ENCODE measurements at places on chromosomes 4 and X. TPM values are rescaled to one million over a fixed set of nuclear protein-coding genes. Genes with fewer than 3 reads are reported as not detected.

GRCh38 chr4:113212613-113213012 is 163.2 kb downstream of the ANK2 start:
- DNase-seq = no peak

GRCh38 chr4:69126024-69126423 is 29.8 kb downstream of the UGT2B7 start:
- no peak for DNase-seq

DNA sequence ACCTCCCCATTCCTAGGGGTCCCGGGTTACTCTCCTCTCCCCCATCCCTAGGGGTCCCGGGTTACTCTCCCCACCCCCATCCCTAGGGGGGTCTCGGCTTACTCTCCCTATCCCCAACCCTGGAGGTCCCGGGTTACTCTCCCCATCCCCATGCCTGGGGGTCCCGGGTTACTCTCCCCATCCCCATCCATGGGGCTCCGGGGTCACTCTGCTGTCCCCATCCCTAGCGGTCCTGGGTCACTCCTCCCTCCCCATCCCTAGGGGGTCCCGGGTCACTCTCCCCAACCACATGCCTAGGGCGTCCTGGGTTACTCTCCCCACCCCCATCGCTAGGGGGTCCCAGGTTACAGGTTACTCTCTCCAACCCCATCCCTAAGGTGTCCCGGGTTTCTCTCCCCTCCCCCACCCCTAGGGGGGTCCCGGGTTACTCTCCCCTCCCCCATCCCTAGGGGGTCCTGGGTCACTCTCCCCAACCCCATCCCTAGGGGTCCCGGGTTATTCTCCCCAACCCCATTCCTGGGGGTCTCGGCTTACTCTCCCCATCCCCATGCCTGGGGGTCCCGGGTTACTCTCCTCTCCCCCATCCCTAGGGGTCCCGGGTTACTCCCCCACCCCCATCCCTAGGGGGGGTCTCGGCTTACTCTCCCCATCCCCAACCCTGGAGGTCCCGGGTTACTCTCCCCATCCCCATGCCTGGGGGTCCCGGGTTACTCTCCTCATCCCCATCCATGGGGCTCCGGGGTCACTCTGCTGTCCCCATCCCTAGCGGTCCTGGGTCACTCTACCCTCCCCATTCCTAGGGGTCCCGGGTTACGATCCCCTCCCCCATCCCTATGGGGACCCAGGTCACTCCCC is 821 bp downstream of the ASMTL start:
- DNase-seq = no peak

DNA sequence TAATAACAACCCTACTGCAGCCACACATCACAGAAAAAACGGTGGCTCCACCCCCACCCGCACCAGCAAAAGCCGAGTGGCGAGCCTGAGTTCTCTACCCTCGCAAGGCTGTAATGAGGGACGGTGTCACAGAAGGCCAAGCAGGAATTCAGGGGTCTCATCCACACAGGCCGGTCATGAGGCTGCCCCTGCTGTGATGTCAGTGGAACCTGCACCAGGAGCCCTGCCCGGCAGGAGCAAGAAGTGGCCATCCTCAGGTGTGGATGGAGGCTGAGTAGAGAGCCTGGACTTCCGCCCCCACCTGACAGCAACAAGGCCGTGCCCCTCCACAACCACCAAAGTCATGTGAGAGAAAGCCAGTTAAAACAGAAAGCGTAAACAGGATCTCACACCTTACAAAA is 20.6 kb downstream of the LYAR start:
- DNase-seq = no peak

Gene IL21
- total RNA-seq = not detected

Gene ANAPC10
- 28.3 TPM for total RNA-seq

GRCh38 chr4:90207887-90208454 is 80.8 kb downstream of the CCSER1 start:
- DNase-seq = no peak

Gene PDGFC
- 20.2 TPM for total RNA-seq

Gene CD40LG
- not detected for total RNA-seq

DNA sequence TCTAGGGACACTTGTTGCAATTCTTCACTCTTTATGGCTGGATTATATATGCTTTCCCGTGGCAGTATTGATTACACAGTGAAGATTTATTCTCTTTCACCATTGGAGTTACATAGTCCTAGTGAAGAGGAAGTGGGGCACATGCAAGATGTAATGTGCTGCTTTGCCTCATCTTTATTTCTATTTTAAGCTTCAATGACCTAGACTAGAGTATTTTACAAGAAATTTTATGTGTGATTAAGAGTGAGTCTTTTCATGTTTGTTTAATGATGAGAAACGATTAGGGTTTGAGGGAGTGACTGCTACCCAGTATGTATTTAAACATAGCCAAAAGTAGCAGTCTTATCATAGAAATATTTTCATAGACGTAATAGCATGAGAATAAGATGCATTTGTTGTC is 30.8 kb downstream of the DIAPH2 start:
- no peak for DNase-seq

- DNase-seq = no peak
Observed at GRCh38 chrX:124239911-124240310, 92.5 kb upstream of the TEX13D start.

DNA sequence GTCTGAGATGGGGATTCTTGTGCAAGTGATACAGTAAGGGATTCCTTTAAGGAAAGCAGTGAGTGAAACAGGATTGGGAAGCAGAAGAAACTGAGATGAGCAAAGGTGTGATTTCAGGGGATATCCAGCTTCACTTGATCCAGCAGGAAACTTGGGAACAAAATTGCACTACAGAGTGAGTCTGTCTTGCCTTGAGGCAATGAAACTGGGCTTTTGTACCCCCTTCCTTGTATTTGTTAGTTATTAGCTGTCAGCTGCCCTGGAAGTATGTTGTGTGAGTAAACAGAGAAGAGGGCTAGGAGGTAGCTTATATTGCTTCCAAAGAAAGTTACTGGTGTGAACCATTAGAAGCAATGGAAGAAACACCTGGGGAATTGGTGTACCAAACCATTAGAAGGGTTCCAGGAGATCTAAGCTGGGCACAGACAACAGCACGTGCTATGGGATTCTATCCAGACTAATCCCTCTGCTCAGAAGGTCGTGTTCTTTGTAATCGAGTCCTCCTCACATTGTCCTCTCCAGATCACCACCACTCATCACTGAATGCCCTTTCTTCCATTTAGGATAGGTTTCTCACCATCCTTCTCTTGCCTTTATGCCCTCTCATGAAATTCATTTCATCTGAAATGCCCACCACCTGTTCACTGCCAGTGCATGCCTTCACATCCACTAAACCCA is 76.0 kb downstream of the PDLIM5 start:
- DNase-seq = no peak

DNA sequence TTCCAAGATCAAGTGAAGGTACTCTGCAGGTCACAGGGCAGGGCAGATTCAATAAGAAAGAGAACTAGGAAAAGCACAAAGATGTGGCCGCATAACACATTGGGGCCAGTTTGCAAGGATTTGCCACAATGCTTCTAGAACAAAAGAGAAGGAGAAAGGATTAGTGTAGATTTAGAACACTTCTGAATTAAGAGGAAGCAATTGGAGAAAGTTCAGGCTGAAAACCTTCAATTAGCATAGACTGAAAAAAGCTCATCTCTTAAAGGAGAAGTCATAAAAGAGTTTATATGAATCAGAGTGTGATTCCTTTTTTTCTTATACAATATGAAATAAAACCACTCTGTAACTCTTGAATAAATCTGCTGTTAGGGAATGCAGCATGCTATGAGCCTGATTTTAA is 215.6 kb upstream of the FAT1 start:
- no peak for DNase-seq

DNA sequence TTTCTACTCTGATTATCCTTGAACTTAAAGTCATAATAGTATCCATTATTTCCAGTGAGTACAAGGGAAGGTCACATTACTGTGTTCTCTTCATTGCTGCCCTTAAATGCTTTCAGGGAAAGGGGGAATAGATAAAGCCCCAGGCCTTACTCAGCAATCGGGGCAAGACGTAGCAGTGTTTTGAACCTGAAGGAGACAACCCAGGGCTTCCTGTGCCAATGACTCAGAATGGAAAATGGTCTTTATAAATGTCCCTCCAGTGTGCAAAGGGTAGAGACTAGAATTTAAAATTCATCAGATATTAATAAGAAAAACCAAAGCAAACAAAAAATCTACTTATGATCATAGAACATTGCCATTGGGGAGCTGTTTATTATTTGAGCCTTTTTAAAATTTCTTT is 23.7 kb downstream of the TLR8 start:
- no peak for DNase-seq

DNA sequence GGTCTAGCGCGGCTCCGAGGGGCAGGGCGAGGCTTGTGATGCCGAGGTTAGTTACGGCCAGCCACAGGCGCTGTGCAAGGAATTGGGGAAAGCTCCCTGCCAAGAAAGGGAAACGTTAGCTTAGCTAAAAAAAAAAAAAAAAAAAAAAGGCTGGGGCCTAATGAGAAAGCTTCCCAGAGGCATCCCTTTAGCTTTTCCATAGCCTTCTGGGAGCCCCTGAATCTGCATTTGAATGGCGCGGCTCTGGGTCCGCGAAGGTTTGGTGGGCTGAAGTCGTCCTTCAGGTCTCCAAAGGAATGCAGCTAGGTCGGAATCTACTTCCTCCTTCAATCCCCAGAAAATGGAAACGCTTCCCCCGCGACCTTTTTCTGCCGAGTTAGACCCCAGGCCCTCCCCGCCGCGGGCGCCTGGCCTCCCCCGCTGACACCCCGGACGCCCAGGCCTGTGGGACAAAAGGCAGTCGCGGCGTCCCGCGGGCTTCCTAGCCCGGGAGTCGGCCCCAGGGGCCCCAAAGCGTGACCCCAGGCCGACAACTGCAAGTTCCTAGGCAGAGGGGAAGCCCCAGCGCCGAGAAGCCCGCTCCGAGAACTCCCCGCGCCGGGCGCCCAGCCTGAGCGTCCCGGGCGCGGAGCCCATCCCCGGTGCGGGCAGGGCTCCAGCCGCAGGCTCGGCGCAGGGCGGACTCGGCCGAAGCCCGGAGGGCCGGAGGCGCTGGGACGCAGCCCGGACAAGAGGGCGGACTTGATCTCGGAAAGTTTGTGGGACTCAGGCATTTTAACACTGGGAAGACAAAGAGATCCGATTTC is 605 bp upstream of the FAT1 start:
- DNase-seq = no peak

DNA sequence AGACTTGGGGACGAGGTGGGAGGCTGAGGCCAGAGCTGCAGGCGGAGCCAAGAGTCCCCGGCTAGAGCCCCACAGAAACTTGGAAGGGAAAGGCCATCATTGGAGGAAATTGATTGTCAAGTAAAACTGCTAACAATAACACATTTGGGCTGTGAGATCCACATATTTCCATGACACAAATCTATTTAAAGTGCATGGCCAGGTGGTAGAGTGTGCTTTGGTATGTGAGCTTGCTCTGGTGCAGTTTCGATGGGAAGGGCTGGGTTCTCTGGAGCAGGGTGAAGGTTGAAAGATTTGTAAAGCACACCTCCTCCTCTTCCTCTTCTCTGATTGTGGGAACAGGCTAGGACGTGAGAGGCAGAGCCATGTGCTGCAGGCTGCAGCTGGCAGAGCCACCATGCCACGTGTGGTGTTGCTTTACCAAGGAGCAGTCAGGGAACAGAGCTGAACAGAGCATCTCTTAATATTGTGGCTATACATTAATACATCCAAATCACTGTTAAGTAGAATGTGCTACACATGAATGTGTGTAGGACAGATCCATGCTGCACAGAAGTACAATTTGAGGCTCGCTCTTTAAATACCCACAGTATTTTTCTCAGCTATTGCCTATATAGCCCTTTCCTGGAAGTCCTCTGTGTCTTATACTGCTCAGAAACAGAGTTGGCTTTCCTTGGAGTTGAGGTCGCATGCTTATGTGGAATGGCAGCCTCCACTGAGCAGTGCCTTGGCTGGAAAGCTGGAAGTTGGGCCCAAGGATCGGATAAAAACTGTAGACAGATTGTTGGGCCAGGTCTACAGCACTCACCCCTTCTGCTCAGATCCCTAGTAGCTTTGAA is 37.7 kb downstream of the FHDC1 start:
- no peak for DNase-seq

- no peak for DNase-seq
Observed at GRCh38 chrX:72130762-72131250, 909 bp downstream of the RTL5 start.

Gene PCDH10
- total RNA-seq = not detected

DNA sequence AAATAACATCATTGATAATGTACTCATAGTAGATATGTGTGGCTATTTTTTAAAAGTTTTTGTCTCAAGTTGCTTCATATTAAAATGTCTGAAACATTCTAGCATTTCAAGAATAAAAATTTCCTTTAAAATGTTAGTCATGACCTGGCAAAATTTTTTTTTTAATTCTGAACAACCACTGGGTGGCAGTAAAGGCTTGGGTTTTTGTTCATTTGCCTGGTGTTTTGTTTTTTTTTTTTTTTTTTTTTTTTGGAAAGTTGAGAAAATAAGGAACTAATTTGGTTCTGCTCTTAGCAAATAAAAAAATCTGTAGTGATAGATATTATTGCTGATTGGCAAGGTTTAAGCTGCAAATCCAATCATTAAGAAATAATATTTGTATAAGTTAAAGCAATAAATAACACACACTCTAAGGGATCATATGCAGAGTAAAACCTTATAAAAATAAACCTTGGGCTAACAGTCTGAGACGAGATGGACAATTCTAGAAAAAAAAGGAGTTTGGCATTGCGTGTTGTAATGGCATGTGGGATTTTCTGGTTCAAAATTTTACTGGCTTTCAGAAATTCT is 81.4 kb downstream of the CEP44 start:
- DNase-seq = peak; percentile 30

Gene GEMIN8
- total RNA-seq = 29.6 TPM

Gene RAB40A
- not detected for total RNA-seq

DNA sequence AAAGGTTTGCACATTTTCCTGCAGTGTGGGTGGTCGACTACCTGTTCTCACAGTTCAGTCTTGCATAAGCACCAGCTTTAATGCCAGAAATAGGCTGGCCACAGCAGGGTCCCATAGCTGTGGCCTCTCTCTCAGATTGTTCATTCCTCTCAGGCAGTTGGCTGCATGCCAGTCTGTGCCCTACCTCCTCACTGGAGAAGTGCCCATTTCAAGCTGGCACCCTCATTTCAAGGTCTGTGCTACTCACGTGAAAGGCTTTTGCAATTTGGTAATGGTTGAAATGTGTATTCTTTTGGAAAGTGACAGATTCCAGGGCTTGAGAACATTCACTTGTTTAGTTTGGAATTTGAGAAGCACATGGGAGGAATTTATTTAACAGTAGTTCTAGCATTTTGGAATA is 28.9 kb upstream of the MTMR1 start:
- DNase-seq = no peak

Measured in NCI-H460 (cell line).